ENCODE measurements at places on chromosomes 4 and X. TPM values are rescaled to one million over a fixed set of nuclear protein-coding genes. Genes with fewer than 3 reads are reported as not detected.

GRCh38 chr4:165537028-165537648 lies 158.3 kb downstream of the CPE start:
- DNase-seq = no peak

GRCh38 chrX:125954236-125954635 lies 211.9 kb downstream of the DCAF12L2 start:
- DNase-seq = no peak

DNA sequence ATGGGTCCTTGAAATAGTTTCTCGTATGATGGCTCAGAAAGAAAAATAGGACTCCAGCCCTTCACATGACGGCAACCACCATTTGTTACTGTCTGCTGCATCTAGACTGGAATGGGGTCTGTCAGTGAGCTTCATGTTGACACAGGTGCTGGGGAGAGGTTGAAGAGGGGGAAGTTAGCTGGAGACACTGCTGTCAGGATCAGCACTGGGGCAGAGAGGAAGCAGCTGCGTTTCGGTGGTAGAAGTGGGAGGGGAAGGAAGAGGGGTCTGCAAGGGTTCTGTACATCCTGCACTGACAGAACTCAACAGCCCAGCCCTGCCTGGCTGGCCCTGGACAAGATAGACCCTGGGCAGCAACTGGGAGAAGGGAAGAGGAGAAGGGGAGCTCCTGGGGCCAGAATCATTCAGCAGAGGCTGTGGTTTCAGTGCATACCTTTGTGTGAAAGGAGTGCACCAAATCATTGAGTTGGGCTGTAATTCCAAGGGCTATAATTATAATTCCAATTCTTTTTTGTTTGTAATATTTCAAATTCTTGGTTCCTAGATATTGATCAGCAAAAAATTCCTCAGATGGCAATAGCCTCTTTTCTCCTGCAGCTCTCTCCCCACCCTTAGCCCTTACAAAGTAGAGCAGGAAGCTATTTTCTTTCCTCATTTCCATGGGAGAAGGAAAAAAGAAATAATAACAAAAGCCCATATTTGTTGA lies 119.4 kb upstream of the C1GALT1C1 start:
- DNase-seq = no peak

- DNase-seq = no peak
Measured at GRCh38 chrX:2954541-2954940, 25.4 kb upstream of the ARSD start.

GRCh38 chrX:46400530-46401443 lies 144.4 kb downstream of the ZNF674 start:
- DNase-seq = no peak

DNA sequence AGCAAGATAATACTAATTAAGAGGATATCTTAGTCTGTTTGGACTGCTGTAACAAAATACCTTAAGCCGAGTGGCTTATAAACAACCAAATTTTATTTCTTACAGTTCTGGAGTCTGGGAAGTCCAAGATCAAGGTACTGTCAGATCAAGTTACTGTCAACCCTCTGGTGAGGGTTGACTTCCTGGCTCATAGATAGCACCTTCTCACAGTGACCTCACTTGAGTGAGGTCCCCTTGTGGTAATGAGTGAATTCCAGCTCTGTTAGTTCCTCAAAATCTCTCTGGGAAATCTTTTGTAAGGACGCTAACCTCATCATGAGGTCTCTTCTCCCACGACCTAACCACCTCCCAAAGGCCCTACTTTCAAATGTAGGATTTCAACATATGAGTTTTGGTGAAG lies 36.9 kb upstream of the ADGRA3 start:
- DNase-seq = no peak

DNA sequence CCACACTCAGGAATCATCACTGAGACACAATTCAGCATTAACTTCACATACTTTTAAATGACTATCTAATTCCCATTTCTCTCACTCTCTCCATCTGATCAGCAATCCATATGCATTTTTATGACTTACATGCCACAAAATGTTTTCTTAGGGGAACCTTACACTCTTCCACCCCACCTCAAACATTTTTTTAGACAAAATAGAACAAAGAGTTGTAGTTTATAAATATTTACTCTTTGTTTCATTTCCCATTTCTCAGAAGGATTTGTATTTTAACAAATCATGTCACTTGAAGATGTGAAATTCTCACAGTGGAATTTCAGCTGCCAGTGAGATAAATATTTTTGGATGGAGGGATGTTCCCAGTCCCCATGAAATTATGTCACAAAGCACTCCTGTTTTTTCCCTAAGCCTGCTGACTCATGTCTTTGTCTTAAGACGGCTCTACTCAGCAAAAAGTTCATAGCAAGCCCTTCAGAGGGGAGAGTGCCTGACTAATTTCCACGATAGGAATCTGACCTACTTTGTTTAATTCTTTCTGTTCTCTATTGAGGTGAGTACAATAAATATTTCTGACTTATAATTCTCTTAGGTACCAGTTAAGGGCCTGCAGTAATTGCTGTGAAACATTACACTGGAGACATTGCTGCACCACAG lies 257.7 kb downstream of the THOC2 start:
- no peak for DNase-seq

The GAGE2A gene
- total RNA-seq = not detected

The VCX2 gene
- not detected for total RNA-seq
